B cell (primary cell): ENCODE measurements at places on chromosomes 4 and X. TPM values are rescaled to one million over a fixed set of nuclear protein-coding genes. Genes with fewer than 3 reads are reported as not detected.

The PABPC1L2B gene
- not detected in 2 replicates for total RNA-seq

The PDLIM3 gene
- total RNA-seq = 0.07 and 0.15 TPM in 2 replicates

The ATOH1 gene
- not detected in 2 replicates for total RNA-seq

The LEF1 gene
- total RNA-seq = 1.6 and 2.4 TPM in 2 replicates

The ARMCX1 gene
- total RNA-seq = 0.17 TPM in 2 replicates

The UGT2B11 gene
- total RNA-seq = not detected in 2 replicates

The GPRASP1 gene
- total RNA-seq = 22.3 and 22.5 TPM in 2 replicates

The GLOD5 gene
- not detected in 2 replicates for total RNA-seq

The FAM9C gene
- total RNA-seq = not detected in 2 replicates

The SPANXN3 gene
- not detected in 2 replicates for total RNA-seq

The PLXNB3 gene
- not detected in 2 replicates for total RNA-seq

The MAGEA9B gene
- not detected in 2 replicates for total RNA-seq

The HPGDS gene
- not detected in 2 replicates for total RNA-seq

The TRMT10A gene
- 4.5 and 5.5 TPM in 2 replicates for total RNA-seq

The BANK1 gene
- 354 and 368 TPM in 2 replicates for total RNA-seq

The ADAM29 gene
- total RNA-seq = not detected in 2 replicates

The SFRP2 gene
- total RNA-seq = not detected in 2 replicates

The ADRA2C gene
- total RNA-seq = not detected in 2 replicates

The PAK3 gene
- 0.17 TPM in 1 of 2 replicates, not detected in the other for total RNA-seq

The SNCA gene
- 1.3 and 3.4 TPM in 2 replicates for total RNA-seq

The DCLK2 gene
- total RNA-seq = 2.4 and 3.3 TPM in 2 replicates

The SHROOM2 gene
- total RNA-seq = not detected in 2 replicates

The UPF3B gene
- 20.4 and 22.1 TPM in 2 replicates for total RNA-seq

The INTU gene
- total RNA-seq = not detected in 2 replicates

The OTC gene
- not detected in 2 replicates for total RNA-seq

The HTR2C gene
- total RNA-seq = not detected in 2 replicates

The CLCN4 gene
- 7.7 and 10.0 TPM in 2 replicates for total RNA-seq

The MAGEE2 gene
- not detected in 2 replicates for total RNA-seq

The COX7B2 gene
- not detected in 2 replicates for total RNA-seq

The HSFX3 gene
- not detected in 2 replicates for total RNA-seq

The PF4V1 gene
- not detected in 2 replicates for total RNA-seq

The MFAP3L gene
- total RNA-seq = 0.29 and 0.37 TPM in 2 replicates

The SPANXA1 gene
- total RNA-seq = not detected in 2 replicates

The PNCK gene
- total RNA-seq = 0.99 TPM in 1 of 2 replicates, not detected in the other

The GDPD2 gene
- not detected in 2 replicates for total RNA-seq

The GAGE13 gene
- total RNA-seq = not detected in 2 replicates

The CT45A3 gene
- not detected in 2 replicates for total RNA-seq

The MXRA5 gene
- total RNA-seq = not detected in 2 replicates

The ZMAT1 gene
- total RNA-seq = 38.4 and 43.6 TPM in 2 replicates

The MAGEA8 gene
- total RNA-seq = not detected in 2 replicates

The FDCSP gene
- total RNA-seq = not detected in 2 replicates

The SYP gene
- 1.2 TPM in 2 replicates for total RNA-seq

The TLR10 gene
- total RNA-seq = 51.5 and 53.4 TPM in 2 replicates

The AWAT2 gene
- total RNA-seq = not detected in 2 replicates

The TRIM75 gene
- not detected in 2 replicates for total RNA-seq

The TMPRSS11D gene
- not detected in 2 replicates for total RNA-seq

The TBX22 gene
- total RNA-seq = not detected in 2 replicates
